Upper lobe of left lung (tissue), 6 donors: ENCODE measurements at places on chromosomes 11 and 22.

- DNase-seq, result no peak
These were observed 98.9 kb downstream of the ETS1 start for GRCh38 chr11:128488471-128488870.

- no peak for DNase-seq
These were observed 38.1 kb downstream of the DBX1 start for GRCh38 chr11:20122131-20122530.

DNA sequence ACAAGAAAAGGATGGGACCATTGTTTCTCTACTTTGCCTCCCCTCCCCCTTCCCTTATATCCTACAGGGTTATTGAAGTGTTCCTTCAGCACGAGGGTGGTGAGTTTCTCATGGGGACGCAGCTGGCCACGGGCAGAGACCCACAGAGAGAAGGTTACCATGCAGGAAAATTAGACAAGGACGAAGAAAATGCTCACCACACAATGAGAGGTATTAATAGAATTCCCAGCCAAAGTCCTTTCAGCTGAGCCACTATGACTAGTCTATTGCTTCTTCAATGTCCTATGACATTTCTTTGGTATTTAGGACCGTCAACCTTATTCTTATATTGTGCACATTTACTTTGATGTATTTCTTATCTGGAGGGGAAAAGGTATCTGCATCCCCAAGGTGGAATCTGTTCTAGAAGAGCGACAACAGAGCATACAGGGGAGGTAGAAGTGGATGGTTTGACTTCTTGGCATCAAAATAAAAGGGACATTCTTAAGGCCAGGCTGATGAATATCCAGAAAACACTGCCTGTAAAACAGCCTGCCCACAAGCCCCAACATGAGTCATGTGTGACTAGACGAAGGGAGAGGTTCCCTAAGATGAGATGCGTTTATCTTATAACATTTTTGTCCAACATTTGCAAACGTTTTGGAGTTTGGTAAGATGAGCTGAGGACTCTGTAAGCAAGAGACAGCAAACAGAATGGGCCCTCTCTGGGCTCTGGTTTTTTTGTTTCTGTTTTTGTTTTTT lies 209.8 kb upstream of the NARS2 start:
- no peak for DNase-seq

DNA sequence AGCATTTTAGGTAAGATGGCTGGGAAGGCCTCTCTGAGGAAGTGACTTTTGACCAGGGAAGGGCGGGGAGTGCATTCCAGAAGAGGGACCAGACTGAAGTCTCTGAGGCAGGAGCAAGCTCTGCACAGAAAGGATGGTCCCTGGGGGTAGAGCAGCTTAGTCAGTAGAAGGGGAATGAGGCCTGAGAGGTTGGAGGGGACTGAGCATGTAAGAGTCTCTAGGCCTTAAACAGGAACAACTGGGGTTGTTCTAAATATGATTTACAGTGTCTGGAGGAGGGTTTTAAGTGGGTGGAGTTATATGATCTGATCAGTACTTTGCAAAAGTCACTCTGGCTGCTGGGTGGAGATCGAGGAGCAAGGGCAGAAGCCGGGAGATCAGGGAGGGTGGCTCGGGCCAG lies 31.7 kb upstream of the TEF start:
- no peak for DNase-seq

DNA sequence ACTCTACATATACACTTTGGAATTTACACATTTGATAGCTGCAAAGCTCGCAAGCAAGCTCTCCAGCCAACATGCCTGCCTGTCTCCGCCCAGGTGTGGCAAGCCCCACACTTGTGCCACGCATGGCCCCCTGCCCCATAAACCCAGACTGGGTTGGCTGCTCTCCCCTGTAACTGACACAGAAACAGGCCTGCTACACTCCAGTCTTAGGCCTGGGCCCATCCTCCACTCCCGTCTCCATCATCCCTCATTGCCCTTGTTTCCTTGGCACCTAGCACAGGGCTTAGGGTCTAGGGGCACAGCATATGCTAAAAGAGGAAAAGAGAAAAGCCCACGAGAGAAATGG lies 41.4 kb downstream of the PACSIN2 start:
- DNase-seq, result no peak
